Type B pancreatic cell (in vitro differentiated cells): ENCODE measurements at places on chromosomes 7 and 10.

DNA sequence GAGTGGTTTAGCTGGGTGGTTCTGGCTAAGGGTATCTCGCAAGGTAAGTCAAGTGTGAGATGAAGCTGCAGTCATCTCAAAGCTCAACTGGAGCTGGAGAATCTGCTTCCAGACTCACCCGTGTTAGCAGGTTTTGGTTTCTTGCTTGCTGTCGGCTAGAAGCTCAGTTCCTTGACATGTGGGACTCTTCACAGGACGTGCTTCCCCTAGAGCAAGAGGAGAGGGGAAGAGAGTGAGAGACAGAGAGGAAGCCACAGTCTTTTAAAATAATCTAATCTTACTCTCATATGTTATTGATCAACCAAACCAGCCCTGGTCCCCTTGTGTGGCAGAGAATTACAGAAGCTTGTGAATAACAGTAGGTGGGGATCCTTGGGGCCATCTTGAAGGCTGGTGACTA is 199.5 kb downstream of the REEP3 start:
- H3K36me3 ChIP-seq: no peaks in the 10 kb centered on the region
- H3K4me3 ChIP-seq: no peak overlapping the region
- no peak overlapping the region for H3K27ac ChIP-seq
- DNase-seq: no peak
- peaks cover 8% of the 10 kb centered on the region for H3K27me3 ChIP-seq

GRCh38 chr7:82624337-82624736 is 180.8 kb upstream of the CACNA2D1 start:
- H3K36me3 ChIP-seq: no peaks in the 10 kb centered on the region
- H3K4me3 ChIP-seq: no peak overlapping the region
- H3K4me1 ChIP-seq: no peaks in the 10 kb centered on the region
- no peak overlapping the region for H3K27ac ChIP-seq
- H3K27me3 ChIP-seq: peaks cover 3% of the 10 kb centered on the region

GRCh38 chr10:31304291-31304970 is 14.6 kb upstream of the ZEB1 start:
- no peaks in the 10 kb centered on the region for H3K36me3 ChIP-seq
- no peak for DNase-seq
- no peak overlapping the region for H3K4me3 ChIP-seq
- peaks cover 6% of the 10 kb centered on the region for H3K4me1 ChIP-seq
- no peaks in the 10 kb centered on the region for H3K27me3 ChIP-seq

GRCh38 chr7:23001610-23002009 is 12.3 kb downstream of the HYCC1 start:
- H3K27me3 ChIP-seq: no peaks in the 10 kb centered on the region
- H3K36me3 ChIP-seq: no peaks in the 10 kb centered on the region
- no peaks in the 10 kb centered on the region for H3K4me1 ChIP-seq
- no peak for DNase-seq
- no peak overlapping the region for H3K4me3 ChIP-seq

DNA sequence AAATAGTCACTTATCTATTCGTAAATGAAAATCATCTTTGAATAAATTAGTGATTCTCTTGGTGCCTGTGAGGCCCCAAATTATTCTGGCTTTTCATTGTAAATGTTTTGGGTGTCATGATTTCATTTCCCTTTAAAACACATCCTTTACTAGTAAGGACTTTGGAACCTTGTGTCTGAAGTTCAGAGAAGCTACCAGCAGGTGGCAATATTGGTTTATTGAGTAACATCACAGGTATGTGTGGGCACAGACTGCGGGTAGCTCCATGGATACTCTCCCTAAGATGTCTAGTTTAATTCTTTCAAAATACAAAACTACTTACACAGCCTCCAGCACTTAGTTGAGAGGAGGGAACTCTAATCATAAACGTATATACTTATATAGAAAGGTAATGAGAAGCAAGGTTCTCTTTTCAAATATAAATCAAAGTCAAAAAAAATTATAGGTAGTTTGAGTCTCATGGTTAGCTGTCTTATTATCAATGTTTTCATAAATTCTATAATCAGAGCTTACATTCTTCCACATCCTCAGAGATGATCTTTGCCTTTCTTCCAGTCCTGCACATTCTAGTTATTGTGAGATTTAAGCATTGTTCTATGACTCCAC is 449.6 kb downstream of the GRM8 start:
- DNase-seq: no peak
- no peak overlapping the region for H3K4me3 ChIP-seq
- H3K36me3 ChIP-seq: no peaks in the 10 kb centered on the region
- no peak overlapping the region for H3K27ac ChIP-seq
- no peaks in the 10 kb centered on the region for H3K4me1 ChIP-seq

GRCh38 chr7:128020159-128020558 is 11.1 kb downstream of the LRRC4 start:
- no peak for DNase-seq
- H3K4me1 ChIP-seq: peaks cover 59% of the 10 kb centered on the region
- no peak overlapping the region for H3K27ac ChIP-seq
- H3K27me3 ChIP-seq: no peaks in the 10 kb centered on the region
- no peak overlapping the region for H3K4me3 ChIP-seq

DNA sequence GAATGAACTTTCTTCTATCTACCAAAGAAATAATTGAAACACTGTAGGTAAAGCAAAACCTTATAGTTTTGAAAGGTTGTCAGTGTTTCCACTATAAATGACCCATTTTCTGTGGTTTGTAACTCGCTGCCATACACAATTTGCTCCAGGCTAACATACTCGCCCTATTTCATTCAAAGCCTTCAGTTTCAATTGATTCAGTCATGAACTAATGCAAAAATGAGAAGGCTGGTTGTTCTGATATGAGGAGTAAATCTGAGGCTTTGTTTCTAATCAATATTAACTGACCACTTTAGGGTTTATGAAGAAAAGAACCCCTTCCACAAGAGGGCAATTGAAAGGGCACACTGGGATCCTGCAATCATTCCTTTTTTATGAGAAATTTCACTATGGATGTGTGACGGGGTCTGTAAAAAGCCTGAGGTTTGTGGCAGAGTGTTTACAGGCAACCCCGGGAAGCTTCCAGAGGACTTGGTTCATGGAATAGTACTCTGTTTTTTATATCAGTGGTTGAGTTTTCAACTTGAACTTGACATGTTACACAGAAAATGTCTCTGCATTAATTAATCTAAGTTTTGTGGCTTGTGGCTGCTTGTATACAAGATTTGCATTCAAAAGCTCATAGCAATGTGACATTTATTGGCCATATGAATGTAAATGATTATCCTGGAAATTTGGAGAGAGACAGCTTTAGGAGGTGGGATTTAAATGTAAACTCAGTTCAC is 133.2 kb downstream of the NRP1 start:
- peaks cover 49% of the 10 kb centered on the region for H3K36me3 ChIP-seq
- H3K4me3 ChIP-seq: no peak overlapping the region
- H3K4me1 ChIP-seq: peaks cover 23% of the 10 kb centered on the region
- H3K27me3 ChIP-seq: no peaks in the 10 kb centered on the region
- H3K27ac ChIP-seq: no peak overlapping the region

- H3K27me3 ChIP-seq: peaks cover 2% of the 10 kb centered on the region
- H3K36me3 ChIP-seq: peaks cover 6% of the 10 kb centered on the region
- H3K4me3 ChIP-seq: peak overlapping the region; percentile 96
- peak overlapping the region; percentile 96 for H3K27ac ChIP-seq
Measured at GRCh38 chr10:124917428-124918190, 24.3 kb upstream of the ZRANB1 start.

GRCh38 chr7:115085421-115085820 is 163.5 kb downstream of the MDFIC start:
- H3K4me3 ChIP-seq: no peak overlapping the region
- no peak overlapping the region for H3K27ac ChIP-seq
- H3K4me1 ChIP-seq: peaks cover 7% of the 10 kb centered on the region
- no peaks in the 10 kb centered on the region for H3K36me3 ChIP-seq
- no peaks in the 10 kb centered on the region for H3K27me3 ChIP-seq

GRCh38 chr7:15853832-15854470 is 167.5 kb upstream of the MEOX2 start:
- no peak for DNase-seq
- no peaks in the 10 kb centered on the region for H3K27me3 ChIP-seq
- H3K27ac ChIP-seq: no peak overlapping the region
- no peak overlapping the region for H3K4me3 ChIP-seq

- peaks cover 14% of the 10 kb centered on the region for H3K36me3 ChIP-seq
- peak; percentile 74 for DNase-seq
- H3K4me3 ChIP-seq: peak overlapping the region; percentile 90
- no peaks in the 10 kb centered on the region for H3K27me3 ChIP-seq
- H3K27ac ChIP-seq: peak overlapping the region; percentile 88
Measured at GRCh38 chr7:158828133-158829020, 932 bp downstream of the ESYT2 start.

GRCh38 chr10:76435157-76435556 is 1003.7 kb downstream of the LRMDA start:
- H3K4me3 ChIP-seq: no peak overlapping the region
- H3K36me3 ChIP-seq: no peaks in the 10 kb centered on the region
- H3K27me3 ChIP-seq: peaks cover 12% of the 10 kb centered on the region
- H3K27ac ChIP-seq: no peak overlapping the region
- DNase-seq: no peak
